ENCODE measurements at places on chromosomes 7 and 10.

DNA sequence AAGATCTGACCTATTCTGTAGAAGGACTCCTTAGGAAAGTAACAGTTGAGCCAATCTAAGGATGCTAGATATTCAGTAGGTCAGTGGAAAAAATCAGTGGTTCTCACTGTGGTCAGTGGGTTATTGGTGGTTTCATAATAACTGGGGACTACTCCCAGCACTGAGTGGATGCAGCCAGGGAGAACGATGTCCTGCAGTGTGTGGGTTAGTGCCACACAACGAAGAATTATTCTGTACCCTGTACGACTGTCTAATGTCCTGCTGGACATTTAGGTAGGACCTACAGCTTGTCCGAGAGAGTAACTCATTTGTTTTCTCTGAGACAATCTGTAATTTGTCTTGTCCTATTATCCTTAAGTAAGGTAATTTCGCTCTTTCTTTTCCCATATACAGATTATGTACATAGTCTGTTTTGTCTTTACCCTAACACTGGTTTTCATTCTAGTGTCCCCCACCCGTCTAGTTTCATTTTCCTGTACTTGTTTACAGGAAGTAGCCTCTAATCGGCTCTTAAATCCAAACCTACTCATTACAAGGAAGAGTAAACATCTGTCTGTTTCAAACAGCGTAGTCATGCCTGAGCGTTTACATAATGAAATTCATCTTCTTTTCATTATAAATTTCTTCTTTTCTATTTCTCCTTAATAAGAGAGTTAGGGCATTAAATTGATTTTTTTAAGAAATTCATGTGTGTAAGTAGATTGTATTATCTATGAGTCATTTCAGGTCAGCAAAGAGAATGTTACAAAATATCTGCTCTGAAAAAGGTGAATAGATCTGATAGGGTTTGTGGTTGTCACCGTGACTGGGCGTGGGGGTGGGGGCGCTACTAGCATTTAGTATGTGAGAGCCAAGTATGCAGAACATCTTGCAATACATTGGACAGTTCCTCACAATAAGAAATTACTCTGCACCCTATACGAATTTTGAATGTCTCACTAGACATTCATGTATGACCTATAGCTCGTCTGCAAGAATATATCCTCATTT lies 8.3 kb upstream of the ZC3HAV1L start:
- no peak for DNase-seq

DNA sequence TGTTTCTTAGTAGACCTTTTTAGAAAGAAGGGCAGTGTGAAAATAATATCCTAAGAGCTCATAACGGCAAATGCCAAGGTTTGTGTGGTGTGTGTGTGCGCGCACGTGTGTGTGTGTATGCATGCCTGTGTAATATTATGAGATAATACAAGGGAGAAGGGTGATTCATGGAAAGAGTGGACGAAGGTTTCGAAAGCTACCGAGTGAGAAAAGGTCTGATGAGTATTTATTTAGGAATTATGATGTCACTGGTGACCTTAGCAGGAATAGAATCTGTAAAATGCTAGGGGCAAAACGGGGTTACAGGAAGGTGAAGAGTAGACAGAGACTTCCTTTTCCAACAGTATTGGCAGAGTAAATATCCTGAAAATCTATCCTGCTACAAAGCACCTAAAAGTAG lies 107.3 kb downstream of the AHR start:
- DNase-seq: peak; percentile 79

DNA sequence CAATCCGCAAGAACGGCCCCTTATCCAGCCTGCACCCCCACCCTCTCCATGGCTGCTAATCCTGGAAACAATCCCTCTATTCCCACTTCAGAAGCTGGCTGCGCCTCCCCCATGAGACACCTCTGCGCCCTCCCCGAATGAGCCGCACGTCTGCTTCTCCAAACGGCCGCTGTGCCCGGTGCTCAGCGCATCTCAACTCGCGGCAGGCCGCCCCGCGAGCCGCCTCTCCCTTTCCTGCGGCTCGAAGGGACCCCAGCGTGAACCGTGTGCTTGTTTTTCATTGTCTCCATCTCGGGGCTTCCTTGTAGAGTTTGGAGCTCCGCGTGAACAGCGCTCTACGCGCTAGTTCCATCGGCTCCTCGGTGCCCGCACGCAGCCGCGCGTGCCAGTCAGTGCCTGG lies 20.8 kb upstream of the FXYD4 start:
- no peak for DNase-seq

DNA sequence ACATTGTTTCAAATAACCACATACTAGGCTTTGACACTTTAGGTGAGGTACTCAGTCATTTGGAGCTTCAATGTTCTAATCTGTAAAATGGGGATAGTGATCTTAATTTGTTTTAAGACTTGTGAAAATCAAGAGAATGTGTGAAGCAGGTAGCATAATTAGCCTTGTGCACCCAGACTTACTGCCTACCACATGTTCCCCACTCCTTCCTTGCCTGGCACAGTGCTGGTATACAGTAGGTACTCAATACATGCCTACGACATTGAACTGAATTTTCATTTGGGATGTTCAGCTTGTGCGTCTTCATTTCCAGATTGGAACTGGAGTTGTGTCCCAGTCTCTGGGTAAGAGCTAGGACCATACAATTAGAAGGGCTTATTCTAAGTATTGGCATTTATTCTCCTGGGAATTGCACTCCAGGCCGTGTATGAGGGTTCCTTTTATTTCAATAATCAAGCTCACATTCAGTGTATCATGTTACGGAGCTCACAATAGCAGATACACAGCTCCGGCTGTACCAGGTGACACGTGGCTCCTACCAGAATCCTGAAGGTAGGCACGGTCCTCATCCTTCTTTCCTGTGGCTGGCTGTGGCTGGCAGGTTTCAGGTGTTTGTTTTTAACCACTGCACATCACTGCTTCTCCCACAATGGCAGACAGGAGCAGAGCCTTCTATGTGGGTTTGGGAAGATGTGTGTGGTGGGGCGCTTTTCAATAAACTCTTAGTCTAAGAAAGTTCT lies 109.4 kb upstream of the PDCD4 start:
- no peak for DNase-seq

- no peak for DNase-seq
Measured at GRCh38 chr10:14580671-14581332, 193.9 kb downstream of the FAM107B start.

- DNase-seq: no peak
Measured at GRCh38 chr10:11896549-11897200, 73.5 kb downstream of the PROSER2 start.

DNA sequence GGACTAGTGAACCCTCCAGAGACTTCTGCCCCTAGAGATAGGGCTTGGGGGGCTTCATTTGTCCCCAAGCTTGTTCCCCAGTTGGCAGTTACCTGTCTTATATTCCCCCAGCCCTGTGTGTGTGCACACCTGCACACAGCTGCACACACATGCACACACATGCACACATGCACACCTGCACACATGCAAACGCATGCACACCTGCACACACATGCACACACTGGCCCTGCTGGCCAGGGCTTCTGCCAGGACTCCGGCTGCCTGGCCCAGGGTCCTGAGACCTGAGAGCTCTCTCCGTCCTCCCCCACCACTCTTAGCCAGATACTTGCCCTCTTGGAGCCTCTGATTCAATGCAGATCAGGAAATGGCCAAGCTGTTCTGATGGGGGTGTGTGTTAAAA lies 6.7 kb downstream of the ZMIZ1 start:
- no peak for DNase-seq

DNA sequence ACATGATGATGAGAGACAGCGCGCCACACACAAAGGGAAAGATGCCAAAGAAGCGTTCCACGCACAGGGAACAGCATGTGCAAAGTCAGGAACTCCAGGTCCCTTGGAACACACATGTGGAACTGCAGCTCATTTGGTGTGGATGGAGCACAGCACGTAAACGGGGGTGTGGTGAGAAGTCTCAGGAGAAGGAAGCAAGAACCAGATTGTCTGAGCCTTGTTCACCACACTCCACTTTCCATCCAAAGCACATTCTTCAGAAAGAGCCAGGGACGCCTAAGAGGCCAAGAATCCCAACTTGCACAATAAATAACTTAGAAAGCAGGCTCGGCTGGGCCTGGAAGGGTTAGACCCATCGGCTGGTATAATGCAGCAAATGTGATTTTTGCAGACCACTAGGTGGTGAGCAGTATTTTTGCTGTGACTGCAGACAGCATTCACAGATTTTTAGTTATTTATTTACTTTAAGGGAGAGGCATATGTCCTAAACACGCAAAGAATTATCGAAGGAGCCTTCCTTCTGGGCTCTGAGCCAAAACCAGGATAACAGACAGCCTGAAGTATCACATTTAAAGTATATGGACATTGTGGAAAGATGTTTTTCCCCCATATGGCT lies 27.9 kb upstream of the ASCC1 start:
- DNase-seq: peak; percentile 94

DNA sequence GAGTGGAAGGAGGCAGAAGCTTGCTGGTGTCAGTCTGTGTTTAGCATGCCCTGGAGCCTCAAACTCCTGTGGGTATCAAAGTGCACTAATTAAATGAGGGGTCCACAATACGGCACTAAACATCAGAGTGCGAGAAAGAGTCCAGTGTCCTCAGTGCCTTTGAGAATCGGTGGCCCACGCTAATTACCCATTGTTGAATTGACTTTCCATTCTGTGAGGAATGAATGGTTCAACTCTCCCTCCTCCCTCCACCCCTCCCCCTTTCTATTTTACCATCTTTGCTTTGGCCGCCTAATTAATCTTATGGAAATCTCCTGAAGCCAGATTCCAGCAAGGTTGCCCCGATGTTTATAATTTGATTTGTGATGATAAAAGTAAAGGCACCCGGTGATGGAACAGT lies 217.8 kb downstream of the TFEC start:
- no peak for DNase-seq

DNA sequence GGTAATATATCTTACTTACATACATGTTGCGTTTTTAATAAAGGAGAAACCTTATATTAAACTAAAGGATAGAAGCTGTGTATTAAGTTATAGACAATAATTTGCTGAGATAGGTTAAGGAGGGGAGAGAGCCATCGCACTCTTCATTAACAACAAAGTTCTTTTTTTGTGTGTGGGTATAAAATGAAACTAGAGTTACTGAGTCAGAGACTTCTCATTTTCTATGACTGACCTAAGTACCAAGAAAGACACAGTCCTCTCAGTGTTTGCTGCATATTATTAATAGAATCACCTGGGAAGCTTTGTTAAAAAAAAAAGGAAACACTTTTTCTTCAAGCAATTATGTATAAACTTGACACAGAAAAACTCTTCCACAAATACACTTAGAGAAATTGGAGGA lies 31.4 kb downstream of the FEZF1 start:
- no peak for DNase-seq

DNA sequence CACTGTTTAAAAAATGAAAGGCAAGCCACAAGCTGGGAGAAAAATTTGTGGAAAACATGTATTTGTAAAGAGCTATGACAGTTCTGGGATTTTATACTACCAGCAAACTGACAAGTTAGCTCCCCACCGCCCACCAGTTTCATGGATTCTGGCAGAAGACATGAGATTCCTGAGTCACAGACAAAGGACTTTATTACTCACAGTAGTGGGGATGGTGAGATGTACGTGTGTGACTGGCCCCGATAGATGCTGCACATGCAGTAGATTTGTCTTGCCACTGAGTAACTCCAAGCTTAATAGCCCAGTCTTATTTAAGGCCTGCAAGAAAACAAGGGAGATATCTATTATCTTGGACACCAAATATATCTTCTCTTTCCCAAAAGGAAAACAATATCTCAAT lies 281.7 kb downstream of the AHR start:
- DNase-seq: no peak

DNA sequence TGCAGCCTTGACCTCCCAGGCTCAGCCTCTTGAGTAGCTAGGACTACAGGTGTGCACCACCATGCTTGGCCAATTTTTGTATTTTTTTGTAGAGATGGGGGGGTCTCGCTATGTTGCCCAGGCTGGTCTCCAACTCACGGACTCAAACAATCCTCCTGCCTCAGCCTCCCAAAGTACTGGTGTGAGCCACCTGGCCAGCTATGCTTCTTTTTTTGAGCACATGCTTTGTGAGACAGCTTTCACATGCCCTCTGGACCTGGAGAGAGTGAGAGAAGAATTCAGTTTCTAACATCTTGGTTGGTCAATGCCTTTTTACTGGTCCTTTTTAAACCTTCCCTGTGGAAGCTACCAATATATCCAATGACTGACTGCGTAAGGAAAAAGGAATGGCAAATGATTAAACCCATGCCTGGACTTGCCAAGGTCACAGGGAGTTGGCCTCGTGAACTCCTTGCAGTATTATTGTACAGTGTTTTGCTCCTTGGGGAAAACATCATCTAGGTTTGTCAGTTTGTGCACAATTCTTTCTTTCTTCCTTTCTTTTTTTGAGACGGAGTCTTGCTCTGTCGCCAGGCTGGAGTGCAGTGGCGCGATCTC lies 6.2 kb upstream of the FOXK1 start:
- no peak for DNase-seq

GRCh38 chr10:95208702-95209391 lies 14.8 kb downstream of the ACSM6 start:
- no peak for DNase-seq

DNA sequence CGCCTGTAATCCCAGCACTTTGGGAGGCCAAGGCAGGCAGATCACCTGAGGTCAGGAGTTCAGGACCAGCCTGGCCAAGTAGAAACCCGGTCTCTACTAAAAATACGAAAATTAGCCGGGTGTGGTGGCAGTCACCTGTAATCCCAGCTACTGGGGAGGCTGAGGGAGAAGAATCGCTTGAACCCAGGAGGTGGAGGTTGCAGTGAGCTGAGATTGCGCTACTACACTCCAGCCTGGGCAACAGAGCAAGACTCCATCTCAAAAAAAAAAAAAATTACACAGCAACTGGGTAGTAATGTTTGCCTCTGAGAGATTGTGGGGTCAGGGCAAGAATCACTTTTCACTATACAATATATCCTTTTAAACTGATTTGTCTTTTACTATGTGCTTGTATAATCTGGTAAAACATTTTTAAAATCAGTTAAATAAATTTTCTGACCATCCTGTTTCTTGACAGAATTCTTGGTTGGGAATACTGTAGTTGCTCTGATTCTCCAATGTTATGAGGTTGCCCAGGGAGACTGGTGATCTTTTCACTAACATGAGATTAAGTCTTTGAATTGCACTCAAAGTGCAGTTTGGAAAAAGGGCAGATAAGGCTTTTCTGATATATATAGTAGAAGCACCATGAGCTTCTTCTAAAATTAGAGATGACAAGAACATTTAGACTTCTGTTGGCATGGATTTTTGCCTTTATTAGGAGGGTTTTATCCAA lies 1.5 kb downstream of the ENTPD7 start:
- DNase-seq: no peak

GRCh38 chr7:83835424-83835823 lies 186.5 kb upstream of the SEMA3E start:
- DNase-seq: no peak

GRCh38 chr7:27245124-27245797 lies 2.7 kb downstream of the EVX1 start:
- DNase-seq: no peak

- no peak for DNase-seq
Measured at GRCh38 chr10:98340261-98340939, 72.4 kb upstream of the LOXL4 start.

Measured in AG09319 (cell line).